Mucosa of descending colon (tissue), 3 donors: ENCODE measurements at places on chromosomes 4 and X.

GRCh38 chr4:14168919-14169318 is 541.4 kb upstream of the BOD1L1 start:
- DNase-seq = no peak

GRCh38 chr4:65825116-65825753 is 154.9 kb upstream of the EPHA5 start:
- no peak for DNase-seq

DNA sequence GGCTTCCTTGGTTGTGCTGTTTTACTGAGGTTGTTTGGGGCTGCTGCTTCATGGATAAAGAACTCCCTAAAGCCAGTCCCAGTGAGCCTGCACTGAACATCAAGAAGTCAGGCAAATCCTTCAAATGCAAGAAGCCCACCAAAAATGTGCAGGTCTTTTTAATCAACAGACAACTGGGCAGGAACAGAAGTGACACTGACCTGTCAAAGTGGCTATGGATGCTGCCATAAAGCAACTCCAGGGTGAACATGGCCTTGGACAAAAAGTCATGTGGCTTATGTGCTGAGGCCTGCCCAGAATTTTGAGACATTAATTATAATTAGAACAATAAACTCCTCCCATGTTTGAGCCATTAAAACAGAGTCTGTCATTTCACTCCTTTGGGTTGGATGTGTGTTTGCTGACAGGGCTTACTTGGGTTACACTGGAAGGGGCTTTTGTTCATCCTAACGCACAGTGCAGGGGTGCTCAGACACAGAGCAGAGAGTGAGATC is at the start of gene ETDC:
Gene ETDC, plus strand, starts transcription at position 51 of the 494 bp plus-strand sequence. Its CDS starts 0 bp downstream, at position 51.
- no peak for DNase-seq

DNA sequence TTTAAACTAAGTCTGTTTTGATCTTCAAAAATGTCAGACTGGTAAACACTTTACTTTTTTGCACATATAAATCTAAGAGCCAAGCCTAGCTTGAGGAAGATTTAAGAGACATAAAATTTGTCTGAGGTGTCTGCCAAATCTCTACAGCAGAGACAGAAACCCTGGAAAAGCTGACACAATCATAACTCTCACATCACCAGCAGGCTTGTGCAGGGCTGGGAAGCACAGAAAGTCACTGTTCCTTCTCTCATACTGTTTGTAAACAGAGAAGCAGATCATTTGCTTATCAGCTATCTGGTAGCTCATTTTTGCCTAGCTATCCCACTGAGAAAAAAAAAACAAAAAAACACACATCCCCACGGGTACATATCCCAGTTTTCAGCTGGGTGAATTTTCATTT is 7.0 kb downstream of the ENOX2 start:
- DNase-seq = no peak

DNA sequence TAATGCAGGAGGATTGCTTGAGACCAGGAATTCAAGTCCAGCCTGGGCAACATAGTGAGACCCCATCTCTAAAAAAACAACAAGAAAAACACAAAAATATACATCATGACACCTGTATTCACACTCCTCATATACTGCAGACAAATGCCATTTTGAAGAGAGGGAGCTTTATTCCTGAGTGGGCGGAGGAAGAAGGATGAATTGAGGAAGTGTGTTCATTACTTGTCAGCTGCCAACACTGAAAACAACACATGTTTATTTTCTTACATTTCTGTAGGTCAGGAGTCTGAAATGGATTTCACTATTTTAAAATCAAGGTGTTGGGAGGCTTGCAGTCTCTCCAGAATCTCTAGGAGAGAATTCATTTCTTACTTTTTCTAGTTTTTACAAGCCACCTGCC is 47.2 kb upstream of the CD99 start:
- DNase-seq = no peak

DNA sequence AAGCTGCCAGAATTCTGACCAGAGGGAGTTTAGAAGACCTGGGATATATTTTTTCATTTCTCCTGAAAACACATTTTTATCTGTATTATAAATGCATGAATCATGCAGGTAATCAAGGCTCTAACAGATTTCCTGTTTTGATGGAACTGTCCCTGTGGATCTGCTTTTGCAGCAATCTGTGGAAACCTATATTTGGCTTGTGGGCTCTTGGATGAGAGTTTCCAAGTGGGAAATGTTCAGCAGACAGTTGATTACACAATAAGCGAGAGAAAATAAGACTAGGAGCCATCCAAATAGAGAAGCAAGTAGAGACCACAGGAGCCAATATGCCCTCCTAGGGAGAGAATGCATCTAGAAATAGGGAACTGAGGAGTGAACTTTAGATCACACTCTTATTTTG is 105.0 kb downstream of the NDST3 start:
- DNase-seq = no peak

DNA sequence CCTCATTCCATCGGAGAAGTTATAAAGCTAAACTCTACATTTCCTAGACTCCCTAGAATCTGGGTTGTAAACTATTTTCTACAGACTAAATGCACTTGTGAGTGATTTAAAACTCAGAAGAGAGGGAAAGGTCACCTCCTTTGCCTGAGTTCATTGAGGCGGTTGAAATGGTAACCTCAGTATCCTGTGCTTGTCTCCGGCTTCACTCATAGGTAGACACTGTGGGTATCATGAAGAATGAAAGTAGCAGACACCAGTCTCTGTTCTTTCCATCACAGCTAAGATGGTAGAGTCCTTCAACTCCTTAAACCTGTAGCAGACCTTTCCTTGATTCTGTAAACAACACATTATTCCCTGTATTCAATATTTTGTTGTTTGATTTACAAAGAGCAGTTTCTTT is 291.3 kb upstream of the ANKRD50 start:
- no peak for DNase-seq

GRCh38 chrX:69546417-69546816 is 42.3 kb downstream of the NALF2 start:
- no peak for DNase-seq

DNA sequence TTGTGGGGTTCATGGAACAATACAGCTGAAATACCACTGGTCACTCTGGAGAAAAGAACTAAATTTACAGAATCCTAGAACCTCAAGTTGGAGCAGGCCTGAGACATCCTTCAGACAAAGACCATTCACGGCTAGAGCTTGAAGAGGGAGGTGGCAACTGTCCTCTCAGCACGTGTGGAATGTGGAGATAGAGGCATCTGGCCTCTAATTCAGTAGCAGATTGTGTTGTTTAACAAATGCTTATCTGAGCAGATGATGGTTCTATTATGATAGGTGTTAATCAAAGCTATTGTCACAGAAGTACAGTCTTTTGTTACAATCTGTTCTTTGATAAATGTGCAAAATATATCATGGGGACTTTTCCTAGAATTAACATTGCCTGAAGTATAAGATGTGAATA is 121.7 kb upstream of the KCNIP4 start:
- no peak for DNase-seq

GRCh38 chr4:101843054-101843453 is 52.5 kb downstream of the BANK1 start:
- no peak for DNase-seq
